ENCODE measurements at places on chromosomes 1 and 21.

- DNase-seq = no peak
Measured at GRCh38 chr1:115670476-115671175, 28.9 kb downstream of the VANGL1 start.

- DNase-seq = no peak
Measured at GRCh38 chr1:79501153-79501552, 494.6 kb upstream of the ADGRL4 start.

DNA sequence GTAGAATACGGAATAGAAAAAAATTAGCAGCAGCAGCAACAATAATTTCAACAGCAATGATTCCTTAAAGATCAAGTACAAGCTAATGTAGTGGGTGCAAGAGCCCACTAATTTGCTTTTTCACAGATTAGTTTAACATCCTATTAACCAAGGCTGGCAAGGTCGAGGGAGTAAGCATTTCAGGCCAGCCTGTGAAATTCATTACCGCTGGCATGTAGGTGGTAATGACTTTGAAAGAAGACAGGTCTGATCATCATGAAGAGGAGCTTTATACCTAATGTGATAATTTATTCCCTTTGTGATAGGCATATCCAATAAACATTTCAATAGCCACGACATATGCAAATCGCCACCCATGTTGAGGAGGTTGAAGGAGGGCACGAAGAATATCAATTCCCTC, 11.2 kb upstream of the PRDM15 start:
- no peak for DNase-seq

DNA sequence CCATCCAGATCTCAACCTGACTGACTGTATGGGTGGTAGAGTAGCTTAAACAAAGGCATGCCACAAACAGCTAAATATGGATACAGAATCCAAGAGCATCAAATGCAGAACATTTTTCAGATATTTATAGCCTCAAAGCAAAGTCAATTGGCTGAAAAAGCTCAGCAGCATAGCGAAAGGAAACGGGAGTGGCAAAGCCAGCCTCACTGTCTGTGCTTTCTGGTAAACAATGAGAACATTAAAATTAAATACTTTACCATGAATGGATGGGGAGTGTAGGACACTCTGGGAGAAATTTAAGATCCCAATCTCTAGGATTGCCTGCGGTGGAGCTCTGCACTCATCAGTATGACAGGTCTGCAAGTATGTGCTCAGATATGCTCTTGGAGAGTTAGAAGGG, 4.4 kb downstream of the RASAL2 start:
- peak; percentile 16 for DNase-seq

GRCh38 chr1:161176468-161177111, 717 bp downstream of the B4GALT3 start:
- no peak for DNase-seq

- no peak for DNase-seq
Measured at GRCh38 chr1:184025242-184025675, 12.3 kb downstream of the COLGALT2 start.

Measured in suppressor macrophage treated with lipopolysaccharide for 1 hour (primary cell).